ENCODE measurements at places on chromosomes 3 and 15.

- no peak for DNase-seq
Measured at GRCh38 chr3:137709011-137709601, 55.0 kb upstream of the SOX14 start.

- no peak for DNase-seq
Measured at GRCh38 chr15:48871542-48871941, 6.4 kb upstream of the EID1 start.

- no peak for DNase-seq
Measured at GRCh38 chr15:29889542-29890329, 67.5 kb upstream of the TJP1 start.

GRCh38 chr3:194840661-194841514 is 155.2 kb downstream of the FAM43A start:
- no peak for DNase-seq

- DNase-seq: no peak
Measured at GRCh38 chr15:47493357-47494247, 223.7 kb upstream of the SEMA6D start.

GRCh38 chr3:51637144-51637940 is 33.7 kb upstream of the TEX264 start:
- no peak for DNase-seq

DNA sequence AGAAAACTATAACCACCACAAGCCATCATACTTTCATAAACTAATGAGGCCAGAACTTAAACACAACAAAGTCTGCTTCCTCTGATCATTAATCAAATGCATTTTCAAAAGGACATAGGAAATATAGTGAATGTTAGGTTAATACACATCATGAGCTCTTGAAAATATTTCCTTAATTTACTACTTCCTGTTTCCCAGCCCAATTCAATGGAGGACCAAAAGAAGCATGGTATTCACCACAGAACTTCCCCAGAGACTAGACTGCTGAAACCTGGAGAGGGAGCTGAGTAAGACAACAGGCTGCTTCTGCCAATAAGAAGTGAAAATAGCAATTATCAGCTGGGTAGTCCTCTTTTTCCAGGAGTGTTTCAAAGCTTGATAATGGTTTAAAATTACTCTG is 250.3 kb downstream of the ULK4 start:
- DNase-seq: no peak

GRCh38 chr3:167160781-167161180 is 219.3 kb downstream of the ZBBX start:
- DNase-seq: no peak

GRCh38 chr3:116348216-116348615 is 97.1 kb downstream of the LSAMP start:
- DNase-seq: no peak

DNA sequence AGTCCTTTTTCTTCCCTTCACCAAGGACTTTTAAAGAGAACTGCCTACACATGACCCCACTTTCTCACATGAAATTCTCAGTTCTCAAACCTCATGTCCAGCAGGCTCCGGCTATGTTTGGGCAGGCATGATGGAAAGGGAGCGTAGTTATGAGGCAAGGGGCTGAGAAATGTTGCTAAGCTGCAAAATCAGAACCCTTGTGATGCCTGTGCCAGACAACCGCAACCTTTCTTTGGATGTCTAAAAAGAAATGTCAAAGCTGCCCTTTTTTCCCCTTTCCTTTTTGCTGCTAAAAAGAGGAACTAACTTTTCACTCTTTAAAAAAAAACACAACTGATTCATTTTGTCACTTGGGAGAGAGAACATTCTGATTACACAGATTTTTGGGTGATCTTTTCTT is 19.2 kb downstream of the GNB4 start:
- no peak for DNase-seq

GRCh38 chr3:152892446-152892845 is 57.5 kb downstream of the P2RY1 start:
- DNase-seq: no peak

GRCh38 chr3:118688396-118688884 is 346.2 kb downstream of the IGSF11 start:
- no peak for DNase-seq

DNA sequence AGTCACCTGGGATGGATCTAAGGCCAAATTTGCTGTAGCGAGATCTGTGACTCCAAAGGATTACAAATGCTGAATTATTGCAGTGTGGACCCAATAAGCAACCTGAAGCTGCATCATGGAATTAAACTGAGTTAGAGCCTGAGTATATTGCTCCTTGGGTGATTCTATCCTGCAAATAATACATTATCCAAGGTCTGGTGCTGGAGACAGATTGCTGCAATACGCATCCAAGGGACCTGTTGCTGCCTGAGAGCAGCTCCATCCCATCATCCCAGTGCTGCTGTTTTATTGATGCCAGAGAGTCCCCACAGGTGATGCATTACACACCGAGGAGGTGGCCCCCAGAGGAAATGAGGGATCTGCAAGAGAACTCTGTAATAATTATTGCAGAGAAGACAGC is 31.6 kb upstream of the PCSK6 start:
- DNase-seq: no peak

All from AG08396 (cell line).